CD4-positive, alpha-beta memory T cell (primary cell): ENCODE measurements at places on chromosomes 12 and 14.

DNA sequence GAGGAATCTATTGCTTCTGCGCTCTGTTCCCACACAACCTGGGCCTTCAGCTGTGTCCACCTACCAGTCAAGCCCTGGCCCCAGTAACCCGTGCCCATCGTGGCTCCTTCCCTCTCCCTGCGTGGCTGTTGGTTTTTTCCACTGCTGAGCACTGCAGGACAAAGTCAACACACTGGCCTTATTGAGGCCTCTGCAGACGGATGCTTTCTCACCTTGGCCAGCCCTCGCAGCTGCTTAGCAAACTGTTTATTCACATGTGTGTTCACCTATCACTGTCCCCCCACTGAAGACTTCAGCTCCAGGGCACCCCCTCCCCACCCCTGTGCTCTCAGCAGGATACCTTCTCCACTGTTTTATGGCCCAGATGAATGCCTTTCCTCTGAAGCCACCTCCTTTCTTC lies 12.8 kb upstream of the GPX2 start:
- DNase-seq, result no peak

DNA sequence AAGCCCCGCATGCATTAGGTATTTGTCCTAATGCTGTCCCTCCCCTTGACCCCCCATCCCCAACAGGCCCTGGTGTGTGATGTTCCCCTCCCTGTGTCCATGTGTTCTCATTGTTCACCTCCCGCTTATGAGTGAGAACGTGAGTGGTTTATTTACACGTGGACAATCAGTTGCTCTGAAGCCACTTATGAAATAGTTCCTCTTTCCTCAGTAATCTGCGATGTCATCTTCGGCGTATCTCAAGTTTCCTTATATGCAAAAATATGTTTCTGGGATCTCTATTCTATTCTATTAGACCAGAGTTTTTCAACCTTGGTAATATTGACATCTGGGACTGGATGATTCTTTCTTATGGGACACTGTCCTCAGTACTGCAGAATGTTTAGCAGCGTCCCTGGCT lies 56.0 kb upstream of the DCD start:
- DNase-seq, result no peak

DNA sequence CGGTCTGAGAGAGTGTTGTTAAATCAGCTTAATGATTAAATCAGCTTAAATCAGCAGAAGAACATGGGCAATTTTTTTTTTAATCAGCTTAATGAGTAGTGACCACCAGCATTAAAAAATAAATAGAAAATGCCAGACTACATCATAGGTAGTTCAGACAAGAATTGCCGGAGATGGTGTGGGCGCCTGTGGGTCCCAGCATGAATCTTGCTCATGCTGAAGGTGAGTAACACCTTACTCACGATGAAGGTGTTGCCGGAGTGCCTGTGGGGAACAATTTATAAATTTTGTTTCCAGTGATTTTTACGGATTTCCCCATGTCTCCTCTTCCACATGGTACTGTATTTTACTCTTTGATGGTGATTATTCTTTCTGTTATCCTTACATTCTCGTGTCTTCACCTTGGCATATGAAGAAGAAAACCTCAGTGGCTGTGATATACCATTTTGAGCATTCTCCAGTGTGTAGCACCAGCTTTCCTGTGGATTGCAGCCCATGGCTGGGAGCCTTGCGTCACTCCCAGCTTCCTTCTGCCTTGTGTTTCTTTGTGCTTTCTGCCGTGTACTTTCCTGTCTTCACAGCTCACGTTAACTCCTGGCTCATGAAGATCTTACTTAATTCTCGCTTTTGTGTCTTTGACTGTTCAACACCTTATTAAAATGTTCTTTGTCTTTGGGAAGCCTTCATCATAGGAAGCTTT lies 4.7 kb downstream of the TDRD9 start:
- DNase-seq, result no peak

DNA sequence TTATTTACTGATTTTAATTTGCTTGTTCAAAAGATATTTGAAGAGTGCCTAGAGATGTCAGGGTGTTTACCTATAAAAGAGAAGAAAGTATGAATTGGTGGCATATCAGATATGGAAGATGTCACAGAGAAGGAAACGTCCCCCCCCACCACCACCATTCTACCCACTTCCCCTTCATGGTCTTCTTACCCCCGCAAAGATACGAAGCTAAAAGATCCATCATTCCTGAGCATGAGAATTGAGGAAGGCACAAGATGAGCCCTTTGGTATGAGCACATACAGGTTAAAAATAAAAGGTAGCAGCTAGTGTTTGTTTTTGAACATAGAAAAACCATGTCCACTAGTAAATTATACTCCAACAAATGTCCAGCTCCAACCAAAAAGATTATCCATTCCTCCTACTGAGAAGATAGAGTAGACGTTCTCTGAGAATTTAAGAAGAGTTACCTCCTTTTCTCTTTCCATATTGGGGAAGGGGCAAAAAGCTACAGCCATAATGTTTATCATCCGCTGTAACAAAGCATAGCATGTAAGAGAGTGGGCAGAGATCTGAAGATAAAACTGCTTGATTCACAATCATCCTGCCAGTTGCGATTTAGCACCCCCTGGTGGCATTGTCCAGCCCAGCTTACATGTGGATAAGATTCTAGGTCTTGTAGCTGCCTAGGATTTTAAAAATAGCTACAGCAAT lies 29.1 kb downstream of the NFYB start:
- peak; percentile 85 for DNase-seq

- no peak for DNase-seq
Observed at GRCh38 chr12:30796891-30797371, 42.2 kb upstream of the CAPRIN2 start.
